ENCODE measurements at places on chromosomes 4 and X. TPM values are rescaled to one million over a fixed set of nuclear protein-coding genes. Genes with fewer than 3 reads are reported as not detected.

Gene RAB33A
- 10.1 TPM for total RNA-seq

Gene NAP1L2
- total RNA-seq = not detected

Gene SATL1
- not detected for total RNA-seq

Gene MAGEB1
- total RNA-seq = not detected

Gene COL25A1
- total RNA-seq = 0.17 TPM

Gene SNCA
- 12.6 TPM for total RNA-seq

Gene GJB1
- not detected for total RNA-seq
